ENCODE measurements at places on chromosomes 7 and 10.

GRCh38 chr7:94649450-94649849 lies 6.5 kb downstream of the SGCE start:
- DNase-seq, result no peak

GRCh38 chr7:88224601-88225275 lies 4.9 kb upstream of the SRI start:
- no peak for DNase-seq

GRCh38 chr7:113083816-113084495 lies 2.7 kb downstream of the GPR85 start:
- no peak for DNase-seq

- no peak for DNase-seq
Observed at GRCh38 chr10:120999868-121000267, 148.7 kb downstream of the WDR11 start.

- DNase-seq, result no peak
Observed at GRCh38 chr10:101578192-101578591, 9.9 kb downstream of the POLL start.

DNA sequence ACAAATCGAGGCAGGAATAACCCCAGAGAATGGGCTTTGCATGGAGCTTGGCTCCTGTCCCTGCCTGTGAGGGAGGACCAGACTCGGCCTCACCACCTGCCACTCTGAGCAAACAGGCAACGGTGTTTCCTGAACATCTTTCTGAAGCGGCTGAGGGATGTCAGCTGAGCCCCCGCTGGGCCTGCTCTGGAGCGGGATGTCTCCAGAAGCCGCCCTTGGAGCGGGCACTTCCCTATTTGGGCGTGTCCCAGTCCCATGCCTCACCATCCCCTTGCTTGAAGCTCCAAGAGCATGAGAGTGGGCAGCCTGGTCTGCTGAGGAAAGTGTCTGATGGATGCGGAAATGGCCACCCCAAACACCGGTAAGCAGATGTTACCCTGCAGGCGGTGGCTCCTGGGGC lies 10.2 kb downstream of the ALKBH4 start:
- DNase-seq, result no peak

DNA sequence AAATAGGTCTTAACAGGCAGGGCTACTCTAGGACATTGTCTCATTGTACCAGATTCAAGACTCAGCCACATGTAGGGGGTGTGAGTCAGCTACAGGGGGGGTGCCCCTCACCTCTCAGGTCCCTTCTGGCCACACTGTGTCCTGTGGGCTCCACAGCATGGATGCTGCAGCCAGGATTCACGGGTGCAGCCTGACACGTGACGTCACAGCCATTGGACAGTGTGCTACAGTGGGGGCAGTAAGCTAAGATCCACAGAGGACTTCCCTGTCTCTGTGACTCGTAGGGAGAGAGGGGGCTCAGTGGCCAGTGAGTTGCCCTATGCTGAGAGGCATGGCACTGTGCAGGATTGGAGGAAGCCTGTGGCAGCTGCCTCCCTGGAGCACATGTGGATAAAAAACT lies 77.9 kb downstream of the TMEM178B start:
- DNase-seq, result no peak

GRCh38 chr7:43625453-43625852 lies 42.5 kb downstream of the STK17A start:
- DNase-seq, result no peak

DNA sequence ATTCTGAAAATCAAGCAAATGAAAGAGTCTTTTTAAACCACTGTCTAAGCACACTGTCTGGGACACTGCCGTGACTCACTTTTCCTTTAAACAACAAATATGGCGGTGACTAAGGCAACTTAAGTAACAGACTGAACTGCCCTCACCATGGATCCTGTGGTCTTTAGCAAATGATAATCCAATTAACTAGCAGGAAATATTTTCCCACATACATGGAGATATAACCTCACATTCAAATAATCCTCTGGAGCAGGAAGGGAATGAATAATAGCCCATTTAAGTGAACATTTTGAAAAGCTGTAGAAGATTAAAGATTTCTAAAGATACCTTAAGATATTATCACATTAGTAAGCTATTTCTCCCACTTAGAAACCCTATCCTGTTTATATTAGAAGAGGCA lies 40.3 kb upstream of the LRRC17 start:
- no peak for DNase-seq

- DNase-seq, result no peak
Observed at GRCh38 chr7:30647589-30648364, 34.5 kb downstream of the CRHR2 start.

DNA sequence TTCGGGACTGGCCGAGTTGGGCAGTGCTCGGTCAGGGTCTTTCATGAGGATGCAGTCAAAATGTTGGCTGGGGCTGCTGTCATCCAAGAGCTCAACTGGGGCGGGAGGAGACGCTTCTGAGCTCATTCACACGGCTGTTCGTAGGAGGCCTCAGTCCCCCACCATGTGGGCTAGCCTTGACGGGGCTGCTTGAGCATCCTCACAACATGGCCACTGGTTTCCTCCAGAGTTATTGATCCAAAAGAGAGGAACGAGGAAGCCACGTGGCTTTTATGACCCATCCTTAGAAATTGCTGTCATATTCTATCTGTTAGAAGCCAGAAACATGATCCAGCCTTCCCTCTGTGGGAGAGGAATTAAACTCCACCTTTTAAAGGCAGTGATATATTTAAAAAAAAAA lies 68.1 kb downstream of the GTF2IRD1 start:
- no peak for DNase-seq

- DNase-seq, result no peak
Observed at GRCh38 chr10:94240491-94240890, 122.2 kb downstream of the NOC3L start.

DNA sequence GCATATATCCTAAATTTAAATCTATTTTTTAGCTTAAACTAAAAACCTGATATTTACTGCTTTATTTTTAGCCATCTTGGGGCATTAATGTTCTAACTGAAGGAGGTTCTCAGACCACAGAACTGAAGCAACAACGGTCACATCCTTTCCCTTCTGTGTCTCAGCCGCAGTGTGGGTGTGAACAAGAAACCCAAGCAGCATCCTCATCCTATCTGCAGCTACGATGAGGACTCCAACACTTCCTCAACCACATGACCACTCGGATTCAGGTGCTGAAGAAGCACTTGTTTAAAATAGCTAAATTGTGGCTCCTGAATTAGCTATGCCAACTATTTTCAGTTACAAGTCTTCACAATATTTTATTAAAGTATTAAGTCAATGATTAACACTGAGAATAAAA lies 5.3 kb downstream of the ESYT2 start:
- no peak for DNase-seq

GRCh38 chr7:18866359-18867036 lies 250.9 kb downstream of the TWIST1 start:
- no peak for DNase-seq

Data from NCI-H2081 treated with DMSO at 0.1 percent for 48 hours (cell line).